Left colon (tissue), 2 donors: ENCODE measurements at places on chromosomes 6 and 20. TPM values are rescaled to one million over a fixed set of nuclear protein-coding genes. Genes with fewer than 3 reads are reported as not detected.

GRCh38 chr6:133447924-133448323 lies 206.8 kb downstream of the EYA4 start:
- DNase-seq = no peak

DNA sequence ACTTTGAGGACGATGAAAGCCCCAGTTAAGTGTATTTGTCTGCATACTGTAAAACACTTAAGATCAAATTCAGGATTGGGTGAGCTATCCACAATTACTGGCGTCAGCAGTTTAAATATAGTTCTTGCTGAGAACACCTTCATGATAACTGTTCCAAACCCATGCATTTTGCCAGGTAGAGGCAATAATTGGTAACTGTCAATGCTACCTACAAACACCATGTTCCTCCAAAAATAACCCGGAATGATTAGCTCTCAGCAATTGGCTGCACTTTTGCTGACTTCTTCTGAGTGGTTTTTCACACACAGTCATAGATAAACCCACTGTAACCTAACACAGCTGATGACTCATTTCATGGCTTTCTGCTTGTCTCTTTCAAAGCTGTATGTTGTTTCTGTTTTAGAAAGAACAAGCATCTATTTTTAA lies 1358.6 kb upstream of the GJE1 start:
- no peak for DNase-seq

DNA sequence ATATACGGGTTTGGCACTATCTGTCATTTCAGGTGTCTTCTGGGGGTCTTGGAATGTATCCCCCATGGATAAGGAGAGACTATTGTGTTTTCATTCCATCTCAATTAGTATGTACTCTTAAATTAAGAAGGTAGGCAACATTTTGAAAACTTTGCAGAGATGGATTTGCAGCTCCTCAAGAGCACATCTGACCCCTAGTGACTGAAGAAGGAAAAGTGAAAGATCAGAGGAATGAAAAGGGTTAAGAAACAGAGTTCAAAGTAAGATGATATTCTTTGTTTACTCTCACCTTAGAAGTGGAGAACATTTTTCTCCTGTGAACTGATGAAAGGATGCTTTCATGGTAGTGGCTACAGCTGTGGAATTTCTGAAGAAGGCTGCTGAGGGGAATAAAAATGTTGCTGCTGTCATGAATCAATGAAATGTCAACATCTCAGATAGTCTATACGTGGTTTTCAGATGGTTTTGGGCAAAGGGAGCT lies 41.5 kb downstream of the SH3BGRL2 start:
- DNase-seq = no peak

The TP53TG5 gene
- total RNA-seq = 0.85 TPM
